ENCODE measurements at places on chromosomes 11 and 22.
A peak's percentile ranks its signal among the peaks of the same experiment; 100 is the strongest.

DNA sequence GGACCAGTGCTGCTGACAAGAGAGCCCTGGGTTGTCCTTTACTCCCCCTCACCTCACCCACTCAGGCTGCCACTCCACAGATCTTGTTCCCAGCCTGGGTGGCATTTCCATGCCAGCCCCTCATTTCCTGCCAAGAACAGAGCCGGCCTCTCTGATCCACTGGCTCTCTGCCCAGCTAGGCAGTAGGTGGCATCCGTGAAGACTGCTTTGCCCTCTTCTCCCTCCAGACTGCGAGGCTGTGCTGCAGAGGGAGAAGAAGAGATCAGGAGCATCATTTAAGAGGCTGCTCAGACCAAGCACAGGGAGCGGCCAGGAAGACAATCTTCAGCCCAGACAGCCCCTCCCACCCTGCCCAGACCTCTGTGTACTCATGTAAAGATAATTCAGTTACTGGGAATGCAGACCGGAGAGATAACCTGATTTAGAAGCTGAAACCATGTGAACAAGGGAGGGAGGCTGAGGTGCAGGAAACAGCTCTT lies 126.9 kb upstream of the NCAM1 start:
- no peak for DNase-seq

GRCh38 chr22:26617271-26618199 lies at the start of gene CRYBB1:
Gene CRYBB1 (minus strand): TSS chr22:26618027. CDS start chr22:26616319, 1,708 bp downstream.
- DNase-seq, result peak; percentile 53

DNA sequence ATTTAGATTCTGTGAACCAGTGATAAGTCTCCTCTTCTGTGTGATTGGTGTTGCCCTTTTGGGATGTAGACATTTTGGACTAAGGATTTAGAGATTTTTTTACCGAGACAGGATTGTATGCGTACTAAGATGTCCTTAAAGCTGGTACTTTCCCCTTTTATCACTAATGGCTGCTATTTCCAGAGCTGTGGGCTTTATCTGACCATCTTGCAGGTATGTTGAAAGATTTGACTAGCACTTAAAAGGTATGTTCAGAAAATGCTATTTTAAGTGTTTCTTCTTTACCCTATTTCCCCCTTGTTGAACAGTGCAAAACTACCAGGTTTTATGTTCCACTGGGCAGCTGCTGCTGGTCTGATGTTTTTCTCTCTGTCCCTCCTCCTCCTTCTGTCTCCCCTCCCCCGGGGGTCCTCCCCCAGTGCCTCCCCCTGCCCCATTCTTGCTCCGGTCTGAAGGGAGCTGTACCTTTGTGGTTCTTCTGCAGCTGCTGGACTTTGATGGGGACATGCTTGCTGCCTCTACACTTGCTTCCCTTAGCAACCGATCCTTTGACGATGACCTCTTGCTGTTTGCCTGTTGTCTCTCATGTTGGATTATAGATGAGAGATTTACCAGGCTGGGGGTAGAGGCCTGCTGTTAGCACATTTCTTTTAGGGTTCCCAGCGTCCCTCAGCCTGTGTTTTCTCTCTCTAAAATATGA lies 59.6 kb downstream of the ZNRF3 start:
- no peak for DNase-seq

GRCh38 chr11:117204283-117205080 lies 5.3 kb downstream of the TAGLN start:
- DNase-seq, result no peak

DNA sequence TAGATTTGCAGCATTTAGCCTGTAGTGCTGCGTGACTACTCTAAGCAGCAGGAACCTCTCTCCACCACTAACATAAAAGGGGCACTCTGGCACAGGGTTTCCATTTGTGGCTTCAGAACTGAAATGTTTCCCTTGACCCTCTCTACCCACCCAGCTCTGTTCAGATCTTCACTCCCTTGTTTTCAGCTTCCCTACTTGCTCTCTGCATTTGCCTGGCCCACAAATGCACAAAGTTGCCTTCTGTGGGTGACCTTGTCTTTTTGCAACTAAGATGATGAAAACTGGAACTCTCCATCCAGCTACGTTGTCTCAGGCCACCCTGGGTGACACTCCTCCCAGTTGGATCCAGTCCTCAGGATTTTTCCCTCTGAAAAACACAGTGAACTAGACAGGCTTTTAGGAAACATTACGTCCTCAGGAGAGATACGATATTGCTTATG lies 19.8 kb upstream of the PSMA1 start:
- no peak for DNase-seq

GRCh38 chr11:93524173-93524536 lies 19.0 kb downstream of the SMCO4 start:
- DNase-seq, result no peak

DNA sequence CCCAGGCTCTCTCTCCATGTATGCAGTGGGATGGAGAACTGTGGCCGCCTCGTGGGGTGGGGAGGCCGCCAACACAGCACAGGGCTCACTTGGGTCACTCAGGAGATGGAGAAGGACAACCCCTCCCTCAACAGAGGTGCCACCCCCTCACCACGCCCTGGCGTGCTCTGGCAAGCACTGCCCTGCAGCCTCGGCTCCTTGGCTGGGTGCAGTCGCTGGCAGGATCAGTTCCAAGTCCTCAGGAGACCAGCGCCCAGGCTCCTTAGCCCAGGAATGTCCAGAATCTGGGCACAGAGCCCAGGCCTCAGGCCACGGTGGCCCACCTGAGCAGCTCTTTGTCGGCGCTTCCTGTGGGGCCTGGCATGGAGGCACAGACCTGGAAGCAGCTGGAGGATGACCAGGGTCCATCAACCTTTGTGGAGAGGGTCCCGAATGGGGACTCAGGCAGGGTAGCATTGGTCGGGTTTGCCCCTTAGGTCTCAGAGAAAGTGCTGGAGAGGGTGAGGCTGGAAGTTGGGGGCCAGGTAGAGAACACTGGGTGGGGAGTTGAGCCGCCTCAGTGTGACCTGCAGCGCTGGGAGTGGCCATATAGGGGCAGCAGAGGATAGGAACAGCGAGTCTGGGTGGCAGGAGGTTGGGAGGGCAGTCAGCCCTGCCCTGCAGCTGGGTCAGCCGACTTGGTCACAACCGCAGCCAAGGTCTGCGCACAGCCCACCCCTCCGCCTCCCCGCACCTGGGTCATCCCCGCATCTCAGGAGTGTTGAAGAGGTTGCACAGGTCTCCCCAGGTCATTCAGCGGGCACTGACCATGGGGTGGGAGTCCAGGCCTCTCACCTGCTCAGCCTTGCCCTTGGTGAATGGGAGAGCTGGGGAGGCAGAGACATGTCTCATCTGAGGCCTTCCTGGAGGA lies 8.2 kb downstream of the SUSD2 start:
- DNase-seq, result peak; percentile 64

GRCh38 chr22:48607901-48608662 lies 1219.6 kb downstream of the BRD1 start:
- no peak for DNase-seq

DNA sequence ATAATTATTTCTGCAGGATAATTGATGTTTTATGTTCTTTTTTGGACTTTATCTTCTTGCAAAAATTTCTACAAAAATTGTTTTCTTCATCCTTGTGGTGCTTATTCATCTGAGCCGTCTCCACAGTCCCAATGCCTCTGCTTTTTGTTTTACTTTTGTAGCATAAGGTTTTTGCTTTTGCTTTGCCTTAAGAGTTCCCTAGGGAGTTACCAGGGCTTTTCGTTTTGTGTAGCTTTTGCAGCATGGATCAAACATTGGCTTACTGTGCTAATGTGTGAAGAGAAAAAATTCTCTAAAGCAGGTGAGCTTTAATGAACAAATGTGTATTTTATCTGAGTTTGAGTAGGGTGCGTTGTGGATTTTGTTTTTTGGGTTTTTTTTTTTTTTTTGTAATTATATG lies 11.8 kb downstream of the XBP1 start:
- DNase-seq, result no peak

DNA sequence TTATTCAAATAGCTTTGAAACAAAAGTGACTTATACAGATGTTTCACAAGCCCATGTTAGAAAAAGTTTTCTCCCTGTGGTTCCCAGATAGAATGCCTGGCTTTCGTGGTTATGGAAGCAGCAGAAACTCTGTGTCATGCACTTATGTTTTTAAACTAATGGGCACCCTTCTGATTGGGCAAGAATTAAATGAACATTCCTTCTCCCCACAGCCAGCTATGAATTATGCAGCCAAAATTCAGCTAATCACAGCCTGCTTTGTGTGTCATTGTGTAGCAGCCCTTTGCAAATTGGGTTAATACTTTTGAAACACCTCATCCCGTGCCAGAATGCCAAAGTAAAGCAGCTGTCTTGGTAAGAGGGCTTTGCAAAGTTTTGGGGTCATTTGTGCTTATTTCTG lies 46.9 kb downstream of the PANX1 start:
- no peak for DNase-seq

DNA sequence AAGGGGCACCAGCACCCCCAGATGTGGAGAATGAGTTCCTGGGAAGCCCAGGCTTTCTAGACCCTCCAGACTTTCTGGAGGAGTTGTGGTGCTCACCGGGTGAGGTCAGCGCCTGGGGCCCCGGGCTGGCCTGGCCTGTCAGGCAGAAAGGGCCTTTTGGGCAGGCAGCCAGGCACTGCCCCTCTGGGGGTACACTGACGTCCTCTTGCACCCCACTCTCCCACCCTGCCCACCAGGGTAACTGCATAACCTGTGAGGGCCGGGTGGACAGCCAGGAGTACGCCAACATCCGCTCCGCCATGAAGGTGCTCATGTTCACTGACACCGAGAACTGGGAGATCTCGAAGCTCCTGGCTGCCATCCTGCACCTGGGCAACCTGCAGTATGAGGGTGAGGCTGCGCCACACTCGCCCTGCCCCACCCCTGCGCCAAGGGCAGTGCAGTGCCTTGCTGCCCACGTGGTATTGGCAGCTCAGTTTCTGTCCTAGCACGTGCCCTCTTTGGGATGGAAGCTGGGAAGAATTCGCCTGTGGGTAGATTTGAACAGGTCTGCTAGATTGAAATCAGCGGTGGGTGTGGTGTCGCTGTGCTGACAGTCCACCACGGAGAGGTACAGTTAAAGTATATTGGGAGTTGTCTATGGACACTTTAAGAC lies 30.1 kb downstream of the MYO7A start:
- no peak for DNase-seq

- DNase-seq, result no peak
These were observed 254.5 kb upstream of the NARS2 start for GRCh38 chr11:78829146-78829545.

DNA sequence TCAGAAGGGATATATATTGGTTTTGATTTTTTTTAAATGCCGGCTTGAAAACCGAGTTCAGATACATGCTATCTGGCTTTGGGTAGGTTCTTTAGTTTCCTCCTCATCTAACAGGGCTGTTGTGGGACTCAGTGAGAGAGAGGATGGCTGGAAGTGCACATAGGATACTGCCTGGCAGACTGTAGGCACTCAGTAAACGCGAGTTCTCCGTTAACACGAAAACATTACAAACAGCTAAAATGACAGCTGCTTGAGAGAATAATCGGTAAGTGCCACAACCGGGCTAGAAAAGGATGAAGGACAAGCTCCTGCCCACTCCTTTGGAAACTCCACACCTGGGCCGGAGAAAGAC lies 369 bp downstream of the XRRA1 start:
- no peak for DNase-seq

DNA sequence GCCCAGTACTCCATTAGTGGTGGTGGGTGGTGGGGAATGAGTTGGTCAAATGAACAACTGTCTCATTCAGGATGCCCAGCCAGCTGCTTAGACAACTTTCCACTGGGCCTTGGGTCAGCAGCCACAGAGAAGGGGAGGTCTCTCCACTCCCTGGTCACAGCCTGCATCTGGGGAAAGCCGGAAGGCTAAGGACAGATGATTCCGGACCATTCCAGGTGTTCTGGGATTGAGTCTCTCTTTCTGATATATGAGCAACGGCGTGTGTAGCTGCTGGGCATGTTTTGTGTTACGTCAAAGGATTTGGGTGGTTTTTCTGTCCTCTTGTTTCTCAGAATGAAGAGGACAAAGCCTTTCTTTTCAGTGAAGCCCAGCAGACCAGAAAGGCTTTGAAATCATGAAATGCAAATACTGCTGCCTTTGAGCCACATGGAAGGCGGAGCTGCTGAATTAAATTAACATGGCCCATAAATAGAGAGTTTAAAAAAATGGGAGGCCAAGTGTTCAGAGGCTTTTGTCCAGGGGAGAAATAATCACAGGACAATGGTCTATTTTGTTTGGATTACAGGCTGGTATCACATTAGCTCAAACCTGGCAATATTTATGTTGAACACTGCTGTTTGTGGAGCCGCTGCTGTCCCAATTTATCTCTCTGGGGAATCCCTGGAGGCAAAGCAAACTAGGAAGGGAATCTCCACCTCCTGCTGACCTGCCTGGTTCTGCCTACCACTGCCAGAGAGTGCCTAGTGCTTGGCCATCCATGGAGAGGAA lies 234.4 kb upstream of the E2F8 start:
- DNase-seq, result no peak

- DNase-seq, result no peak
These were observed 934.2 kb downstream of the BRD1 start for GRCh38 chr22:48893288-48894063.

- DNase-seq, result no peak
These were observed 4.2 kb downstream of the BRD1 start for GRCh38 chr22:49823289-49824045.

DNA sequence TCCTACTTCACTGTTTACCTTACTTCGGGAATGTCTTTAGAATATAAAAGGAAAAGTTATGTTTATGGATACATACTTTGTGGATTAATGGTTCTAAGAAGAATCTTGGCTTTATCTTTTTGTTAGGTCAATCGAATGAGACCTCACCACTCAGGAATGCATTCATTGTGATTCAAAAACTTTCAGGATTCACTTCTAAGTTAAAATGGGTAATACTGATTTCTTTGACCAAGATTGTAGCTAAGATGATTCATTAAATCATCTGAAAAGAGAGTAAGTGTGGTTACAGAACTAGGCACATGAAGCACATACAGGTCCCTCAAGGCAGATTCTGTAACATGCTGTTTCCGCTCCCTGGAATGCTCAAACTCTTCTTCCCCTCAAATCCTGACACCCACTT lies 716.4 kb downstream of the KCNA4 start:
- DNase-seq, result no peak

DNA sequence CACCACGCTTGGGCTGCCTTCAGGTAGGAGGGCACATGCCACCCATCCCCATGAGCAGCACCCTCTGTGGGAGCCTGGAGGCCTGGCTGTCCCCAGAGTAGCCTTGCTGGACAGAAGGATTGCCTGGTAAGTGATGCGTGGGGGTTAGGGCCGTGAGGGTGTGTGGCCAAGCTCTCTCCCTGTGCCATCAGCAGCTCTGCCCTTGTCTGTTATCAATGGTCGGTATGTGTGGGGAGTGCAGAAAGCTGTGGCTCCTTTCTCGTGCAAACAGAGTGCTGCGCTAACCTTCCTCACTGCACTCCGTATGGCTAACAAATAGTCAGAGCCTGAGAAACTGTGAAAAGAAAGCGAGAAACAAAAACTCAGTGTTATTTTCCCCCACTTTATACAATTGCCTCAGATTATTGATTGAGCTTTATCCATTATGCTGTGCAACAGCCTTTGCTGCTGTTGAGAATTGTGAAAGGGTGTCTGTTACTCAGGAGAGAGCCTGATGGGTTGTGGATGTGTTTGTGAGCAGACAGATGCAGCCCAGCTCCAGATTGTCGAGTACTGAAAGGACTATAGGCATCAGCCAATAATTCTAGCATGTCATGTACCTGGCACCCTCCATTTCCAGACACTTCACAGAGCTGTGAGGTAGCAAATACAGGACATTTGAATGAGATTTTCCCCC lies 432.2 kb downstream of the NTM start:
- no peak for DNase-seq

- DNase-seq, result no peak
These were observed 118.7 kb downstream of the BBOX1 start for GRCh38 chr11:27159335-27159679.

GRCh38 chr11:37533087-37533486 lies 935.1 kb upstream of the RAG2 start:
- DNase-seq, result no peak
